Activated gamma-delta T cell treated with Interleukin-2 at 50 U/mL for 16 hours (primary cell): ENCODE measurements at places on chromosomes 5 and 9.

DNA sequence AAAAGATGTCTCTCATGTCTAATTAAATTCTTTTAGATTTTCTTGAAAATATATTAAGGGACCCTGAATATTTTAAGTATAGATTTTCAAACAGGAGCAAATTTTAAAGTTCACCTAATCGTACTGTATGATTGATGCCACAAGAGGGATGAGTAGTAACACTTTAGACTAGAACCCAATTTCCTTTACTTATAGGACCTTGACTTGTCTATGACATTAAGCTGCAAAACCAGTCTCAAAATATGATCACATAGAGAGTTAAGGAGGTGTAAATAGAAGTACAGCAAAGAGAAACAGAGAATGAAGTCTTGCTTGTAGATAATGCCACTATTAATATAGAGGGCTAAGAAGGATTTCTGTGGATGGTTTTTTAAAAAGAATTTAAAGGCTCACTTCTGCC, 312.9 kb upstream of the PRR16 start:
- no peak for DNase-seq

DNA sequence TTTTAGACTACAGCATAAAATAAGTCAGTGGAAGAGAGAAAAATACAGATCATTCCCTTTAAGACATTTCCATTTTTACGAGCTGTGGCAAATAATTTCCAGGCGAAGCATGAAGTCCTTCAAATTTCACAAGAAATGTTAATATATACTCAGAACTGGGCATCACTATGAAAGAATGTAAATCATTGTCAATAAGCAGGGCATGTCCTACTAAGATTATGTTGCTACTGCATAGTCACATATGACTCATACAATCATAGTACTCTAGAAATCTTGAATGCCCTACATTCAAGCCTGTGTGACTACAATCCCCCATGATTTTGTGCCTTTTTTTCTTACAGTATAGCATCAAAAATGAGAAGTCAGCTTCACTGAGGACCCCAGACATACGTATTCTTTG, 485.2 kb upstream of the FTMT start:
- no peak for DNase-seq

- no peak for DNase-seq
These were observed 20.8 kb upstream of the KIF2A start for GRCh38 chr5:62284946-62285891.

DNA sequence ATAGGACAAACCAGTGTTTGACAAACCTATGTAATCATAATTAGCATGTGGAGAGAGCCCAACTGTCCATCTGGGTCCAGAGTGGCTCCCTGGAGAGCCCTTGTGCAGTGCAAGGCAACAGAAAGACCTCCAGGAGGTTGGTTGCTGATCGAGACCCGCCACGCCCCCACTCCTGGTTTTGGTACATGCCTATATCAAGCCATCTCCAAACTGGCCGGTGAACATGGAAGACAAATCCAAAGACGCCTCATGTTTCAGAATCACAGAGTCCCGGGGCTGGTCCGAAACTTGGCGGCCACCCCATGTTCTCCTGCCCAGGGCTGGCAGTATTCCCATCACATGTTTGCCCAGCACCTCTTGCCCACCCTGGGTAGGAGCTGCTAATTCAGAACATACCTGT, 140.2 kb downstream of the PAX5 start:
- no peak for DNase-seq

GRCh38 chr5:109304309-109304708, 105.5 kb downstream of the PJA2 start:
- no peak for DNase-seq

DNA sequence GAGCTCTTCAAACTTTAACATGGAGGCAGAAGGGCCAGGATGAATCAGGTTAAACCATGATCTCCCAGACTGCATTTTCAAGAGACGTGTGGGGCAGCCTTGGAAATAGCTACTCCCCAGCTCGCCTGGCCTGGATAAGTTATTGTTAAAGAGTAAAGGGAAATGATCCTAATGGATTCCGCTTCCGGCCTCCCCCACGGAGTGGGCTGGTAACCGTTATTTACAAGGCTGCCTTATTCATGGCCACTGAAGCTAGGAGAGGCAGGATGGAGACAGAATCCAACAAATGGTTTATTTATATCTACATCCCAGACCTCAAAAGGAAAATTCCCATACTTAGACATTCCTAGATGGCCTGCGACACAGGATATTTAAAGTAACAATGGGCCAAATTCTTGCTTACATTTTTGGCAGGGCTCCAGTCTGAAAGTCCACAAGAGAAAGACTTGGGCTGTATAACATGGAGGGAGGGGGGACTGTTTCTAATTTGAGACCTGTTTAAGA, 27.9 kb downstream of the SPRY4 start:
- no peak for DNase-seq

DNA sequence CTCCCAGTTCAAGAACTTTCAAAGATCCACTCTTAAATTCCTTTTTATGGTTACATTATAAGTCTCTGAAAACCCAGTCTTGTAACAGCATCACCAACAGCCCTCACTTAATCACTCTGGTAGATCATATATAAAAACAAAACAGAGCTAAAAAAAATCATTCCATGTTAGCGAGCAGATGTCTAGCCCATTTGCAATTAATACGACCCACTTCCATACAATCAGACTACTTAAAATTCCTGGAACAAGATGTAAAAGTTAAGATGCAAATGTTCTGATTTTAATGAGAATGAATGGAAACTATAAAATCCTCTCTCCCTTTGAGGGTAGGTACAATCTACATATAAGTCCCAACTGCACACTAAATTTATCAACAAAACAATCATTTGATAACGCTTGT, 167.0 kb downstream of the MED27 start:
- no peak for DNase-seq

GRCh38 chr5:78008356-78008967, 232.3 kb upstream of the TBCA start:
- no peak for DNase-seq

DNA sequence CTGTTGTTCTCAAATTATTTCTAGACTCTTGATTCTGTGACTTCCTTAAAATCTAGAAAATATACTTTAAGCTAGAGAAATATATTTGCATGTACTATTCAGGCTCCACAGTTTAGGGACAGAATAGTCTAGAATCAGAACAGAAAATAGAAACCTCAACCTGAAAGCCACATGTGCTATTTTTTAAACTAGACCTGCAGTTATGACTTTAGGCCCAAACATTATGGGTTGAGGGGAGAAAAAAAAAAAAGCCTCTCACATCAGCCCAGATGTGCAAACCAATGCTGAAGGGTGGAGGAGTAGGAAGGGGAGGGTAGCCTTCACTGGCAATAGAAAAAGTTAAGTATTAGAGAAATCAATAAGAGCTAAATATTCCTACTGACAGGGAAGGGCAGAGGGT, 35.7 kb downstream of the ELL2 start:
- DNase-seq, result no peak

- DNase-seq, result no peak
These were observed 18.1 kb upstream of the NEUROG1 start for GRCh38 chr5:135553688-135554462.

DNA sequence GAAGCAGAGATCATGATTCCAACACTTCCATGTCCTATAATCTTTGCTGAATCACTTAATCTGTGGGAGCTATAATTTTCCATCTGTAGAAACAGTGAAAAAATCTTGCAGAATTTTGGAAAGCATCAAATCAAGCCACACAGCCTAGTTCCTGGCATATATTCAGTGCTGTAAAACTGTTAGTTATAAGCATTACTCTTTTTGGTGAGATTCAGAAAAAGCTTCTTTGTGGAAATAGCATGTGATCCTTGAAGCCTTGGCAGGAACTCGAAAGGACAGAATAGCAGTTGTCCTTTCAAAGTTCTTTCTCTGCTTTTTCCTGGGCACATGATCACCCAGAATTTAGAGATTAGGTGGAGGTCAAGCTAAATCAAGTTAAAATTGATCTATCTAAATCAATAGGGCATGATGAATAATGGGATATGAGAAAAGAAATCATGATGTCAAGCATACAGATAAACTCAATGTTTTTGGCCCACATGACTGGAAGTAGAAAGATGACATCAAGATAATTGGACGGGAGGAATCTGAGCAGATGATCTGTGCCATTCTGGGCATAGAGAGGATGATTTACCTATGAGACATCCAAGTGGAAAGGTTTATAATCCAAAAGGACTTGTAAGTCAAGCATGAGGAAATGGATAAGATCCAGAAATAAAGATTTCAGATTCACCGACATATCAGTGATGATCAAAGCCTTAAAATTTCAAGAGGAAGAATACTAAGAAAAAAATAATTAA, 73.1 kb downstream of the TMEM232 start:
- DNase-seq, result no peak

DNA sequence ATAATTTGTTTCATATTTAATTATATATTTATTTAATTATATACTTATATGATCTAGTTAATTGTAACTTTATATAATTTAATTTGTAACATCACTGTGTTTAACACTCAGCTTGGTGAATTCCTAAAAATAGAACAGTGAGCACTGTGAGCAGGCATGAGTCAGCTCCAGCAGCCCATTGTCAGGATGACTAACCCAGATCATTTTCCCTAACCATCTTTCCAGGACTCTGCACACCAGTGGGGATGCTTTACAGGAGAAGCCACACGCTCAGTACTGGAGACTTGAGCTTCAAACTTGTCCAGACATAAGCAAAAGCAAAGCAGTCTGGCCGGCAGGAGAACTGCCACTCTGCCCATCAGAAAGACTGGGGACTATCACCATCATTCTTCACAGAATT, 446.2 kb upstream of the TRPC7 start:
- DNase-seq, result no peak
